ENCODE measurements at places on chromosomes 5 and 9. TPM values are rescaled to one million over a fixed set of nuclear protein-coding genes. Genes with fewer than 3 reads are reported as not detected.

- DNase-seq = peak; percentile 66
Measured at GRCh38 chr9:33924978-33925797, 108.2 kb downstream of the UBE2R2 start.

- peak; percentile 63 for DNase-seq
Measured at GRCh38 chr9:4548811-4549725, 58.8 kb downstream of the SLC1A1 start.

- DNase-seq = no peak
Measured at GRCh38 chr5:58048954-58049353, 410.9 kb downstream of the PLK2 start.

DNA sequence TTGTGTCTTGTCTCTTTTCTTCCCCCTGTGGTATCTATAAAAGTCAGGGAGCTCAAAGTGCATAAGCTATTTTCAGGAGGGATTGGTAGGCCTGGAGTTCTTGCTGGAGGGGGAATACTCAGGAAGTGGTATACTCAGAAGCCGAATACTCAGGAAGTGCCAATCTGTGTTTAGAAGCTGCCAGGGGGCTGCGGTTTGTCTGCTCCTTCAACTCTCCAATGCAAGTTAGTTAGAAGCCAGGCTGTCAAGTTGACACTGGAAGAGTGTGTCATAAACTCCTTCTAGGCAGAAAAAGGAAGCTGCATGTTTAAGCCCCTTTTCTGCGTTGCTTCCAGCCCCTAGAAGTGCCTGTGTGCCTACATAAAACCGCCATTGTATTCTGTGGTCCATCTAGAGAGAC, 366.5 kb downstream of the TAF11L14 start:
- no peak for DNase-seq

DNA sequence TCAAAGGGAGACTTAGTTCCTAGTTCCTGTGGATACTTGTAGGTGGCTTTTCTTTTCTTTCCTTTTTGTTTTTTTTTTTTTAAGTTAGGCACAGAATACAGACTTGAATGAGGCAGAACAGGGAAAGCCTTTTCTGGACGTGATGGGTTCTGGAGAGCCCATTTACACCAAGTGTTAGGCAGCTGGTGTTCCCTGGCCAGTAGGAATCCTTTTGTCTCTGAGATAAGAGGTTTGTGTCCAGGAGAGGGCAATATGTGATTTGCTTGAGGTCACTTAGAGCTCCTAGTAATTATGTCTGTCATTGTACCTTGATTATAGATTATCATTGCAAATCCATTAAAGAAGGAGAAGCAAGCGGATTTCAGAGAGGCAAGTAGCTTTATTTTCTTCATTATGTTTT, 9.1 kb downstream of the MEGF10 start:
- DNase-seq = peak; percentile 17

- DNase-seq = no peak
Measured at GRCh38 chr9:128634111-128634510, 22.5 kb downstream of the DYNC2I2 start.

DNA sequence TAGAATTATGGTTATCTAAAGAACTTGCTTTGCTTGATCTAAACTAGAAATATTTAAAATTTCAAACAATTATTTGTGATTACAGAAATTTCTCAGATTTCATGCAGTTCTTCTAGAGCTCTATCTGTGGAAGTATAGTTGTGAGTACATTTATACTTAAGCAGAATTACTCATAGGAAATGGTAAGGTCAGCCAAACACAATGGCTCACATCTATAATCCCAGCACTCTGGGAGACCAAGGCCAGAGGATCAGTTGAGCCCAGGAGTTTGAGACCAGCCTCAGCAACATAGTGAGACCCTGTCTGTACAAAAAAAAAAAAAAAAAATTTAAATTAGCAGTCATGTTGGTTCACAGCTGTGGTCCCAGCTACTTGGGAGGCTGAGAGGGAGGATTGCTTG, 71.0 kb downstream of the INVS start:
- DNase-seq = no peak

DNA sequence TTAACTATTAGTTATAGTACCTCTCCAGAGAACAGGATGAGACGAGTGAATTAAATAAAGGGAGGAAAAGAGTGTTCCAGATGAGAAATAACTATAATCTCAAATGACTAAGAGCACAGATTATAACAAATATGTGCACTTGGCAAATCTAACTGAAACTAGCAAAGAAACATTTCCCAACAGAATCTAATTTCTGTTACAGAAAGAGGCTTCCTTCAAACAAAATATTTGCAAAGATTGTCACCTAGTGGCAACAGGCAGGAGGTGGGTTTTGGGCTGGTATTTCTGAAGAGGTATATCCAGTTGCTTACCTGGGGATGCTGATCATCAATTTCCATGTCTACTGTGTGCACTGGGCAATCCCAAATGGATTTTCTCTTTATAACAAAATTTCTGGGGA, 5.6 kb upstream of the SPDL1 start:
- DNase-seq = peak; percentile 24

- DNase-seq = no peak
Measured at GRCh38 chr5:172413601-172414171, 40.6 kb downstream of the SH3PXD2B start.

- DNase-seq = no peak
Measured at GRCh38 chr5:128007939-128008338, 75.6 kb upstream of the SLC12A2 start.

DNA sequence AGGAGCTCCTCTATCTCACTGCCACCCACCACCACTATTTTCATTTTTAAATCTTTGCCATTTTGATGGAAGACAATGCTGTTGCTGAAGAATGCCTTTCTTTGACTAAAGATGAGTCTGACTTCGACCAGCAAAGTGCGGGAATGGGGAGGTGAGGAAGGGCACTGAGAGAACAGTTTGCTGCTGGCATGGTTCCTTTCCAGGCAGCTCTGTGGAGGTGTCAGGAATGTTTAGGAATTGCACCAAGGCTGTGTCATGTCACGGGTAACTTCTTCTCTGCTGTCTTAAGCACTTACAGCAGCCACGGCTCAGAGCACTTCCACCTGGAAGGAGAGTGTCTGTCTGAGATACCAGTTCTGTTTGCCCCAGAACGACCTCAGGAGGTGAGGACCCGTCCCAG, 41.4 kb upstream of the SHB start:
- no peak for DNase-seq

DNA sequence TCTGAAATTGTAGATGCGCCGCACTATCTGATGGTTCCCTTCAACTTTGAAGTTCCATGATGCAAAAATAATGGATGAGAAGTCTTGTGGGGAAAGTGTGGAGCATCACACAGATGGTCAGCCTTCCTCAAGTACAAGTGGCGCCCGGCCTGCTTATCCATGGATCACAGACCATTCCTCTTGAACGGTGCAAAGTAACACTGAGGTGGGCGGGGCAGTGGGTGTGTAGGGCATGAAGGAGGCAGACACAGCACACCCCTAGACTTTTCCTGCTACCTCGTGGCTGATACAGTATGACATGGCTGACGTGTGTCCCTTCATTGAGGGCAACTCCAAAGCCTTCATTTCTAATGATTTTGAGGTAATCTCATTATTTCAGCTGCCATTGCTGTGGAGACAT, 2.5 kb upstream of the GNG10 start:
- DNase-seq = no peak

DNA sequence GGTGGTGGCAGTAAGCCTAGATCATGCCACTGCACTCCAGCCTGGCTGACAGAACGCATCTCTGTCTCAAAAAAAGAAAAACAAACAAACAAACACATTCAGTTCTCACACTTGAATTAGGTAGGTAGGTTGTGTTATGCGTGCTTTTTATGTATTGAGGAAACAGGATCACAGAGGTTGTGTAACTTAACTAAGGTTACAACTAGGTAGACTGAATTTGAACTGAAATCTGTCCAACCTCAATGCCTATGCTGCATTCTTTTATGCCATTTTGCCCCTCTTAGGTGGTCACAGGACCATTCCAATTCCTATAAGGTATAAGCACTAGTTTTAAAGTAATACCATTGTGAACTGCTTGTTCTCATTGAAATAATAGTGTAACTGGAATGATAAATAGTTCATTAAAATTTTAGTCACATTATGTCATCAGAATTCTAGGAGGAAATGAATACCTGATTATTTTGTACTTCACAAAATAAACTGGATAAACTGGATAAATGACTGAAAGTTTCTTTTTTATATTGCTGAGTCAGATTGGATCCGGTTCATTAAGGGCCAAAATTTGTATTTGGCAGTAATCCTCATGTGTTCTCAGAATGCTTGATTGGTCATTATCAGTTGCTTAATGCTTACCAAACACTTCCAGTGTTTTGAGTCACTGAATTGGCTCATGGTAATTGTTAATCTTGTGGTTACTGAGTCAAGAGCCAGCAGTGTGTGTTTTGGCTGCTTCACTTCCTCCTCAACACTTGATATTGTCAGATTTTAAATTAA, 7.1 kb downstream of the UBAP1 start:
- DNase-seq = peak; percentile 83

DNA sequence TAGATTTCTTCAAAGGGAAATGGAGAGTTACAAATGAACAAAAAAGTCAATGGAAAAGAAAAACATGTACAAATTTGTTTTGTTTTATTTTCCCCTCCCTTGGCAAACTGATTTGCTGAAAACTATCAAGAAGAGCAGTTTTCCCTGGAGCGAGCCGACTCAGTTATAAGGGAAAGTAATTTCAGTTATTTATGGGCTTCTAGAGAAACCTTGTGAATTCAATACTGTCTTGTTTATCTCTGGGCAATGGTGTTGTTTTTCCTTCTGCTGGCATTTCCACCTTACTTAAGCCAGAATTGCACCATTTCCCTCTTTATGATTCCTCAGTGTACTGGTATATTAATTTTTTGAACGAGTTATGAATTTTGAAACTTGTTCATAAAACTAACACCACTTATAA, 1163.6 kb downstream of the CDH12 start:
- no peak for DNase-seq

- DNase-seq = no peak
Measured at GRCh38 chr9:15786616-15787015, 233.8 kb downstream of the CCDC171 start.

DNA sequence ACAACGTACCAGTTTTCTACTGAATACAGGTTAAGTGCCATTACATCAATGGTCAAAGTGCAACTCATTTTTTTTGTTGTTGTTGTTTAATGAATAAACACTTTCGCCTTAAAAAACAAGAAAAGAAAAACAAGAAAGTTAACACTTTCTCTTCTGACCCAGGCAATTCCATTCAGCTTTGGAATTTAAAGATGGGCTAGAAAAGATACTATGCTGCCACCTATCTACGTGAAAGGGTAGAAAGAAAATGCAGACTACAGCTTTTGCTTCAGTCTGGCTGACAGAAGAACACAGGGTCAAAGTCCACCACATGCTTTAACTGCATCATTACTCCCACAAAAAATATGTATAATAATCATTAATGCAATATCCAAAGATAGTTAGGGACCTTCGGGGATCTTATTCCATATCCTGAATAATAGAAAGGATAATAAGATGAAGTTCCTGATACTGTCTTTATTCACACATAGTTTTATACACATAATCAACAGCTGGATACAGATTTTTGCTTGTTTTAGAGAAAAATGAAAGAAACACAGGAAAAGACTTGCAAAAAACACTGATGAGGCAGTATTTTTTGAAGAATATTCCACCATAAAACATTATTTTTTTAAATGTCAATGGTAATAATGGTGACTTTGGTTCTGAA, 40.4 kb downstream of the ZDHHC21 start:
- peak; percentile 64 for DNase-seq

DNA sequence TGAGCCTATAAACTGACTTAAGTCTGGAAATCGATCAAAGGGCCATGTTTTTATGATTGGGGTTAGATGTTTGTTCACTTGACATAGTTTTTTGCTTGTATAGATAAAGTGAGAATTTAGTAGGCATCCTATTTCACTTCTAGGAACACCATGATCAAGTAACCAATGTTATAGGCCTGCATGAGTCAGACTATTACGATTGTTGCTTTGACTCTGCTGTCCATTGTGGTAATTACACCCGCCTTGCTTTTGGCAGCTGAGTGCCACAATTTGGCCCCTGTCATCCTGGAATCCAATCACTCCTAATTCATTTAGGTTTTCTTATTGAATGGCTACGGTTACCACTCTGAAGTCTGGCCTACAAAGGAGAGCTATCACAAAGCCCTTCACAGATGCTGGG, 67.8 kb upstream of the IL33 start:
- no peak for DNase-seq

GRCh38 chr5:139635606-139636206, 12.4 kb upstream of the CXXC5 start:
- peak; percentile 90 for DNase-seq

- DNase-seq = no peak
Measured at GRCh38 chr9:92562461-92562967, 26.7 kb upstream of the ECM2 start.

DNA sequence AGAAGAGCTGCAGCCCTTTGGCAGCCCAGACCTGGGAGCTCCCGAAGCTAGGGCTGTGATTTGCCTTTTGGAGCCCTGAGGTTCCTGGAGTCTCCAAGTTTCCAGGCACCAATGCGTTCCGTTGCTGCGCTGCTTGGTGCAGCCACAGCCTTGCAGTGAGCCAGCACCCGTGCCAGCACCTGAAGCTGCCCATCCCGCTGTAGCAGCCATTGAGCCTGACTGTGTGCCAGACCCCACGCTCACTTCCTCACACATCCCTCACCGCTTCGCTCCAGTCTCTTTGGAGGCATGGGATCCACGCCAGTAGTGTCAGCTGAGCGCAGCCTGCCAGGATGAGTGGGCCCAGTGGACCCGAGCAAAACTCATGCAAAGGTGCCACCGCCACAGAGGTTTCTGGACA, 22.5 kb upstream of the C9orf72 start:
- no peak for DNase-seq

GRCh38 chr5:80191991-80192398, 63.9 kb downstream of the SERINC5 start:
- no peak for DNase-seq

GRCh38 chr9:78928625-78929405, 631.9 kb downstream of the PSAT1 start:
- no peak for DNase-seq

DNA sequence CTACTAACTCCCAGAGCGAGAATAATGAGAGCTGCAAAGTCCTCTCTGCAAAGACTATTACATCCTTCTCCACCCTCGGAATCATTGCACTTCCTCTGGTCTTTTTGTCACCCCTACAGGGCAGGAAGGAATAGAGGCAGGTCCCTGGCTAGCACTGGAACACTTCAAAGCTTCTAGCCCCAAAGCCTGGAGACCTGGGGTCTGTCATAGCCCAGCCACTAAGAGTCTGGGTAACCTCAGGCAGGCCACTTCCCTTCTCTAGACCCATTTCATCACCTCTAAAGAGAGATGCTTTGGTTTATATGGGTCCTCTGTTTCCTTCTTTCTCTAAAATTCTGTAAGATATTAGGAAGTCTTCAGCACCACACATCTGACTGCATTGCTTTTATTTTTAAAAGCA, 6.7 kb downstream of the ADRB2 start:
- DNase-seq = no peak

The ADGRD2 gene
- not detected for total RNA-seq

The FOXD4 gene
- total RNA-seq = 0.73 TPM

The CARD9 gene
- total RNA-seq = 116 TPM

The CMBL gene
- 12.9 TPM for total RNA-seq

The SMU1 gene
- total RNA-seq = 11.5 TPM

The LHX6 gene
- total RNA-seq = not detected

The MYMK gene
- not detected for total RNA-seq

The IL4 gene
- not detected for total RNA-seq

The FABP6 gene
- total RNA-seq = 2.9 TPM

The GPR21 gene
- total RNA-seq = not detected
